ENCODE measurements at places on chromosomes 7 and 10.

- H3K27me3 ChIP-seq, result no peaks in the 10 kb centered on the region
- H3K4me3 ChIP-seq, result no peak overlapping the region
- H3K36me3 ChIP-seq, result no peaks in the 10 kb centered on the region
Measured at GRCh38 chr7:27940341-27940740, 200.4 kb downstream of the TAX1BP1 start.

GRCh38 chr7:157010588-157011332 is at the start of gene MNX1:
MNX1 (minus strand) TSS chr7:157010663; CDS start chr7:157010350, 313 bp downstream.
- H3K27me3 ChIP-seq, result no peaks in the 10 kb centered on the region
- no peaks in the 10 kb centered on the region for H3K36me3 ChIP-seq
- peak within 1 kb of the TSS; percentile 84 for H3K4me3 ChIP-seq
- peak within 1 kb of the TSS; percentile 82 for H3K27ac ChIP-seq

- H3K4me1 ChIP-seq, result no peaks in the 10 kb centered on the region
- no peak overlapping the region for H3K4me3 ChIP-seq
- DNase-seq, result no peak
- H3K27me3 ChIP-seq, result no peaks in the 10 kb centered on the region
- H3K27ac ChIP-seq, result no peak overlapping the region
Measured at GRCh38 chr7:93717217-93717900, 142.8 kb upstream of the CALCR start.

DNA sequence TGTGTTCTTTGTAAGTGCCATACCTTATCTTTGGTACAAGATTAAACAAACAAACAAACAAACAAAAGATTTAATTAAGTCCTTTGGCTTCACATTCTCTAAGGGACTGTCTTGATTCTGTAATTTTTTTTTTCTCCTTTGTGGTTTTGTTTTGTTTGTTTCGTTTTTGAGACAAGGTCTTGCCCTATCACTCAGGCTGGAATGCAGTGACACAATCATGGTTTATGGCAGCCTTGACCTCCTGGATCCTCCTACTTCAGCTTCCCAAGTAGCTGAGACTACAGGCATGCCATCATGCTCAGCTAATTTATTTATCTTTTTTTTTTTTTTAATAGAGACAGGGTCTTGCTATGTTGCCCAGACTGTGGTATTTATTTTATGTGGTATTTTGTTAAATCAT is 165.8 kb downstream of the LRRC4 start:
- no peak overlapping the region for H3K27ac ChIP-seq
- no peak overlapping the region for H3K4me3 ChIP-seq
- no peaks in the 10 kb centered on the region for H3K27me3 ChIP-seq
- peaks cover 4% of the 10 kb centered on the region for H3K4me1 ChIP-seq
- no peaks in the 10 kb centered on the region for H3K36me3 ChIP-seq
- no peak for DNase-seq

DNA sequence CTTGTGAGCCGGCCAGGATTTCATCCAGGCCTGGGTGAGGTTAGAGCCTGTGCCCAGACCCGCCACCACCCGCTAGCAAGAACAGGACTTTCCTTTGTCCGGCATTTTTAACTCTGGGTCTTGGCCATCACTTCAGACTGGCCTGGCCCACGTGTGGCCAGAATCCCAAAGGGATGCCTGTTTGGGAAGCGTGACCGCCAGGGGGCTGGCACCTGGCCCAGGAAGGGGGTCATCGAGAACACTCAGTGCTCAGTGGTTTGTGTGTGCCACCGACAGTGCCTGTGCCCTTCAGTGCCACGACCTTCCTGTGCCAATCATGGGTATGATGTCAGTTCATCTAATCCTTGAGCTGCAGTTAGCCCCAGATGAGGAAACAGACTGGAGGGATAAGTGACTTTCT is 85.0 kb downstream of the ZMIZ1 start:
- no peaks in the 10 kb centered on the region for H3K4me1 ChIP-seq
- peak; percentile 76 for DNase-seq
- H3K36me3 ChIP-seq, result no peaks in the 10 kb centered on the region
- H3K4me3 ChIP-seq, result no peak overlapping the region
- no peaks in the 10 kb centered on the region for H3K27me3 ChIP-seq

GRCh38 chr7:106216923-106217542 is 67.8 kb downstream of the NAMPT start:
- no peaks in the 10 kb centered on the region for H3K27me3 ChIP-seq
- peaks cover 18% of the 10 kb centered on the region for H3K4me1 ChIP-seq
- peak; percentile 49 for DNase-seq
- H3K27ac ChIP-seq, result peak overlapping the region; percentile 77

DNA sequence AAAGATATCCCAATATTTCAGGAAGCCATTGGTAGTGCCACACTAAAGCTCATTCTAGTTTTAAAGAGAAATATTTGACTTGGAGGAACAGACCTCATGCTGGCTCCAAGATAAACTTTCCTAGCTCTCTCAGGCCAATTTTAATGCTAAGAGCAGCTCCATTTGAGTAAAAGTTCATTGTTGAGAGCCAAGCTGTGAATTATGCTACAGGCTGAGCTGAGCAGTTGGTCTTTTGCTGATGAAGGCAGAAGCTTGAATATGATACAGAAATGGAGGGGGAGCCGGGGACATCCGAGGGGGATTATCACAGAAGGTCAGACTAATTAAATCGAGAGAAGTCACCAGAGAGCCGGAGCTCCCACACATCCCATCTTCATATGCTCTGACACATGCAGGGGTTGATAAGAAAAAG is 175.7 kb upstream of the AUTS2 start:
- no peaks in the 10 kb centered on the region for H3K36me3 ChIP-seq
- H3K27me3 ChIP-seq, result no peaks in the 10 kb centered on the region
- H3K4me3 ChIP-seq, result no peak overlapping the region
- no peaks in the 10 kb centered on the region for H3K4me1 ChIP-seq
- no peak overlapping the region for H3K27ac ChIP-seq
- no peak for DNase-seq

DNA sequence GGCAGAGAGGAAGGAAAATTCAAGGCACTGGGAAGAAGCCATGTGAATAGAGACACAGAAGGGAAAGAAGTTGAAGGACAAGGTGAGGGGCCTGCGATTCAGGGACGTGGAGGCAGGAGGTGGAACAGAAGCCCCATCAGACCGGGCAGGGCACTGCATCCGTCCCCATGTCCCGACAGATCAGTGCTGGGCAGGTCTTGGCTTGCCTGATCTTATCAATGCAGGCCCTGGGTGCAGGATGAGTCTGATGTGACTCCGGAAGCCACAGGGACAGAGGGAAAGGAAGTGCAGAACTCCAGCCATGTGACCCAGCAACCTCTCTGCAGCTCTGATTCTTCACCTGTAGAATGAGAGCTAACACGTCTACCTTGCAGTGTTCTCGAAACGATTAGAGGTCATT is 136.2 kb upstream of the CTBP2 start:
- H3K27me3 ChIP-seq, result no peaks in the 10 kb centered on the region
- no peaks in the 10 kb centered on the region for H3K36me3 ChIP-seq
- DNase-seq, result no peak
- no peak overlapping the region for H3K4me3 ChIP-seq
- no peaks in the 10 kb centered on the region for H3K4me1 ChIP-seq

GRCh38 chr7:105521027-105521716 is 899 bp downstream of the PUS7 start:
- peaks cover 10% of the 10 kb centered on the region for H3K4me1 ChIP-seq
- peak; percentile 78 for DNase-seq
- H3K27me3 ChIP-seq, result no peaks in the 10 kb centered on the region

DNA sequence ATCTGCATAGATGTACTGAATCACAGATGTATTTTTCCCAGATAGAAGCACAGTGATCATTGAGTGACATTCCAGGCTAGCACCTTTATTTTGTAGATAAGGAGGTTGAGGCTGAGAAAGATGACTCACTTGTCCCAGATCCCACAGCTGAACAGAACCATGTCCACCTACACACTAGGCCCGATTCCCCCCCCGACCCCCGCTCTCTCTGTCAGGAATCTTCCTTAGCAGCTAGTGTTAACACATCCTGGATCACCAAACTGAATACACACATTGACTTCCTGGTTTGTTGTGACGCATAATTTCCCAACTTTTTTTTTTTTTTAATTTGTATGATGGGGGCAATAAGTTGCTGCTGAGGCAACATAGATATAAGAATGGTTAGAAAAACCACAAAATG is 5.2 kb downstream of the SFMBT2 start:
- H3K27ac ChIP-seq, result no peak overlapping the region
- no peaks in the 10 kb centered on the region for H3K36me3 ChIP-seq
- H3K4me1 ChIP-seq, result peaks cover 4% of the 10 kb centered on the region
- H3K4me3 ChIP-seq, result no peak overlapping the region
- no peaks in the 10 kb centered on the region for H3K27me3 ChIP-seq

DNA sequence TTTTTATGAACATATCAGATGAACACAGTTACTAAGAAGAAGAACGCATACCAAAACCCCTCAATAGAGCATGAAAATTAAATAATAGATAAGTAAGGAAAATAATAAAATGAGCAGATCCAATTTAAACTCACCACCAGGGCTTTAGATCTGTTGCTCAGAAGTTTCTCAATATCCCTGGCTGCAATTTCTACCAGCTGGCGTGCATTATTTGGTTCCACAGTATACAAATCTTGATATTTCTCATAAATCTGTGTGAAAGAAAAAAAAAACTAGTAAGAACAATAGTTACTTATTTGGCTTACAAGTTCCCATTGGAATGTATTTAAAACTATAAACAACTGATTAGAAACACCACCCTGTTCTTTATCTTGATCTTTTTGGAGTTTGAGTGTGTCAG is 108.6 kb downstream of the CACNA2D1 start:
- no peak overlapping the region for H3K27ac ChIP-seq
- no peaks in the 10 kb centered on the region for H3K27me3 ChIP-seq
- no peak for DNase-seq
- H3K36me3 ChIP-seq, result no peaks in the 10 kb centered on the region
- no peak overlapping the region for H3K4me3 ChIP-seq

DNA sequence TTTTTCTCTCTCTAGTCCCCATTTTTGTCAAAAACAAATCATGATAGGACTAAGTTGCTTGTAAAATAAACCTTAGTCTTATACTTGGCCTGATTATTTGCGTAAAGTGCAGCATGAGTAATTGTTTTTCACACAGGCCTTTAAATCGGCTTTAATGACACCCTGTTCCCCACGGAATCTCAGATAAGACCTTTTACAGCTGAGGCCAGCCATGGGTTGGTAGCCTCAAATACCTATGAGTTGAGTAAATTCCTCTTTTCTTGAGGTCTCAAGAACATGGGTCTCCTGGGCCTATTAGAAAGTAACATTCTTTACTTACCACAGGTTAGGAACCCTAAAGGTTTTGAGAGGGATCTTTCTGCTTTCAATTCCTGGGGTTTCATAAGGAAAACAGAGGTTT is 761.0 kb upstream of the PHF14 start:
- H3K36me3 ChIP-seq, result no peaks in the 10 kb centered on the region
- no peak for DNase-seq

- no peaks in the 10 kb centered on the region for H3K36me3 ChIP-seq
- H3K4me1 ChIP-seq, result no peaks in the 10 kb centered on the region
- no peak overlapping the region for H3K4me3 ChIP-seq
- no peaks in the 10 kb centered on the region for H3K27me3 ChIP-seq
Measured at GRCh38 chr10:31025142-31025541, 6.5 kb downstream of the ZNF438 start.

DNA sequence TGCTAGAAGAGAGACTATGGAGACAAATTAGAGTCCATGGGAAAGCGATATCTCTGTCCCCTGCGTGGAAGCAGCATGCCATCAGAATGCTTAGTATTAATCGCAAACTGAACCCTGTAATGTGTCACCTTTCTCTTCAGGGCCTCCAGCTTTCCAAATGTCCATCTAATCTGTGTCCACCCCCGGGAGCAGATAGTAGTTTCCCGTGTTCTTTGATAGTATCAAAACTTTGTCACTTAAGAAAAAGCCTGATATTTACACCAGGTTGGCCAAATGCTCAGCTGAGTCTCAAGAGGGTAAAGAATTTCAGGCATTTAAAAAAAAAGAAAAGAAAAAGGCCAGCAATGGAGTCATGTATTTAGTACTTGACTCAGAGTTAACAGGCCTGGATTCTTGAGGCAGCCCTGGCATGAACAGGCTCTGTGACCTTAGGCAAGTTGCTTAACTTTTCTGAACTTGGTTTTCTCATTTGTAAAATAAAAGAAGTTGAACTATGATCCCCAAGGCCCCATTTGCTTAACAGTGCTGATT is 10.4 kb upstream of the GSAP start:
- H3K36me3 ChIP-seq, result no peaks in the 10 kb centered on the region
- DNase-seq, result no peak
- H3K4me3 ChIP-seq, result no peak overlapping the region
- no peaks in the 10 kb centered on the region for H3K27me3 ChIP-seq
- no peaks in the 10 kb centered on the region for H3K4me1 ChIP-seq
- no peak overlapping the region for H3K27ac ChIP-seq

DNA sequence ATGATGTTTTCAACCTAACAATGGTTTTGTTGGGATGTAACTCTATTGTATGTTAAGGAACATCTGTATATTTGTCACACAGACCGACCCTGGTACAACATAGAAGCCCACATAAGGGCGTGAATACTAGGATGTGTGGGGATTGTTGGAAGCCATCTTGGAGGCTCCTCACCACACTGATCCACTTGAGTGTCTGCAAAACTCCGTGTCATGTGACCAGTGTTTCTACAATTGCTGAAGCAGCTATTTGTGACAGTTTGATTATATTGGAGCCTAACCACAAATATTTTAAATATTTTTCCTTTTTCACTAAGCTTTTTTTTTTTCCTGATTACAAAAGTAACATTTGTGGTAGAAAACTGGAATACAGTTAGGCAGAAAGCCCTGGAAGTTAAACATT is 27.9 kb downstream of the RALA start:
- no peaks in the 10 kb centered on the region for H3K36me3 ChIP-seq
- no peak overlapping the region for H3K27ac ChIP-seq
- H3K4me1 ChIP-seq, result no peaks in the 10 kb centered on the region

DNA sequence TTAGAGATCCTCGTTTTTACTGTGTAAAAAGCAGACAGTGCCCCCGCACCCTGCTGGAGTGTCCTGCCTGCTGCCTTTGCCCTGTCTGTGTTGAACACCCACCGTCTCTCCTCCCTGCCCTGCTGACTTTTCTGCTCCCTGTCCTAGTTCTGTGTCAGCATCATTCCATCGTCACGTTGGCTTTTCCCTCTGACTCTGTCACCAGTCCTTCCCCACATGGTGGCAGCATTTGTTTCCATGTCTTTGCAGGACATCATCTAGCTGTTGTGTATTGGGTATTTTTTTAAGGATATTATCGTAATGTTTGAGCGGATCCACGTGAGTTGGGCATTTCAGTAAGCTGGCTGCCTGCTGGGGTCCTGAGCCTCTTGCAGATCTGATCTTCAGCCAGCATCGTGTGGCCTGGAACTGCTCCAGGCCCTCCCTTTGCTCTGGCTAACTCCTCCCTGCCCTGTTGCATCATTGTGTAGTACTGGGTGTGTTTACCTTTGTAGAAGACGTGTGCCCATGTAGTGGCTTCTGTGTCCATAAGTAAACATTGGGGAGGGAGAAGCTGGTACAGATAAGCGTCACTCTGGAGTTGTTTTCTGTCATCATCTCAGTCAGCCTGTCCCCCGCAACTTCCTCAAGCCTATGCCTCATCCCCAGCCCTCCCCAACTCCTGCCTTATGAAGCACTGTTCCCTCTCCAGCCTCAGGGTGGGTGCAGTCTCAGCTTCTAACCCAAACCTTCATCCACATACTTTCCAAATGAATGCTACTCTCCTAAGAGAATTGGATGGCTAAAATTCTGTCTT is 44.3 kb downstream of the TRRAP start:
- no peak for DNase-seq
- no peaks in the 10 kb centered on the region for H3K27me3 ChIP-seq
- H3K27ac ChIP-seq, result no peak overlapping the region
- H3K4me3 ChIP-seq, result no peak overlapping the region
